Left renal cortex interstitium (tissue), 4 donors: ENCODE measurements at places on chromosomes 11 and 22. TPM values are rescaled to one million over a fixed set of nuclear protein-coding genes. Genes with fewer than 3 reads are reported as not detected.

DNA sequence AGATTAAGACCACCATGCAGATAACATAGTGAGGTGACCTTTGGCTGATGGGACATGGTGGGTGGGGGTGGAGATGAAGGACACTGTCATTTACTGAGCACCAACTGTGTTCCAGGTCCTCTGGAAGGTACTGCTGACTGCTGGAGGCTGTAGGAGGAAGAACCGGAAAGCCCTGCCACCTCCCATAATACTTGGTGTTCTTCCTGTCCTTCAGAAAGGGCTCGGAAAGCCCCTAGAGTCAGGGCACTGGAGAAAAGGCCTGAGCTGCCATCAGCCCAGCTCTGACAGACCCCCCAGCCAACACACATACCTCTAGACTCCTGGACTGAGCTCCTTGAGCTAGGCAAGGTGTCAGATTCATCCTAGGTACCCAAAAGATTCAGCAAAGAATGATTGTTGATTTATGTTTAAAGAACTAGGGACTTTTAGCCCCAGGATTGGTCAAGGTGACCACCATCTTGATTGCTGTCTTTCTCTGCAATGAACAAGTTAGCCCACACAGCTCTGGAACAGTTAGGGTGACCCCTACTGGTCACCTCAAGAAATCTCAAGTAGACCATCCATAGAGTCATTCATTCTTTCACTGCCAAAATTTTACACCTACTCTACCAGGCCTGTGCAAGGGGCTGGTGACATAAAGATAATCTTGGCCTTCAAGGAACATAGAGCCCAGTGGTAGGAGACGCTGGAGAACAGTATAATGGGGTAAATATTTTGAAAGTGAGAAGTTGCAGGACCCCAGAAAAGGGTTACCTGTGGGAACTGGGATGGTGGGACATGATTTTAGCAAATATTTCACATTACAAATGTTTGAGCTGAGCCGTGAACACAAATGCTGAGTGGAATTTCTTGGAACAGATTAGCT is 39.4 kb downstream of the IRAG1 start:
- no peak for DNase-seq

DNA sequence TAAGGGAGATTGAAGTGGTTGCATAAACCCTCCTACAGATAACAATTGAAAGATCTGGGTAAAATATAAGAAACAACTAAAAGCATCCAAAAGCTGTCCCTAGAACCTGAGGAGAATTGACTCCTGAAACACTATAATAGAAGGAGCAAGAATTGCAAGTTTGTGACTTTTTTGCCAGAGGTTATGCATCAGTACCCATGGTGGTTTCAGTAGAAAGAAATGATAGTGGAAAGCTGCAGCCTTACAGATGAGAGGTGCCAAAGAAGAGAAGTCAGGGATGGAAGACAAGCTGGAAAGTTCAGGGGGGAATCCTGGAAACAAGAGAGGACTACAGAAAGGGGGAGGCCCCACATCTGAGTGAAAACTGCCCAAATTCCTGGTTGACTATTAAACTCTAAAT is 80.7 kb downstream of the PACS1 start:
- no peak for DNase-seq

DNA sequence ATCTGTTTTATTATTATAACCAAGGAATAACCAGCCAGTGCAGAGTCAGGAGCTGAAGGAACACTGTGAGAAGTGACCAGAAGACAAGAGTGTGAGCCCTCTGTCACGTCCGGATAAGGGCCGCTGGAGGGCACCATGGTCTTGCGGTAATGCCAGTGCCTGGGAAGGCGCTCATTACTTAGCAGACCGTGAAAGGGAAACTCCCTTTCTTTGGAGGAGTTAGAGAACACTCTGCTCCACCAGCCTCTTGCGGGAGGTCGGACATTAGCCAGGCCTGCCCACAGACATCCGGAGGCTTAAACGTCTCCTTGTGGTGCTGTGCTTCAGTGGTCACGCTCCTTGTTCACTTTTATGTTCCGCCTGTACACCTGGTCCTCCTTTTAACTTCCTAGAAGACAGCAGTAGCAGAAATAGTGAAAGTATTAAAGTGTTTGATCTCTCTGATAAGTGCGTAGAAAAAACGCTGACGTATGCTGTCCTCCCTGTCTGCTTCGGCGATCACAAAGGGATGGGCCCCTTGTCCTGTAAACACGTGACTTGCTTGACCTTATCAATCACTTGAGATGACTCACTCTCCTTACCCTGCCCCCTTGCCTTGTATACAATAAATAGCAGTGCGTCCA is 120.6 kb upstream of the LMO1 start:
- DNase-seq: no peak

DNA sequence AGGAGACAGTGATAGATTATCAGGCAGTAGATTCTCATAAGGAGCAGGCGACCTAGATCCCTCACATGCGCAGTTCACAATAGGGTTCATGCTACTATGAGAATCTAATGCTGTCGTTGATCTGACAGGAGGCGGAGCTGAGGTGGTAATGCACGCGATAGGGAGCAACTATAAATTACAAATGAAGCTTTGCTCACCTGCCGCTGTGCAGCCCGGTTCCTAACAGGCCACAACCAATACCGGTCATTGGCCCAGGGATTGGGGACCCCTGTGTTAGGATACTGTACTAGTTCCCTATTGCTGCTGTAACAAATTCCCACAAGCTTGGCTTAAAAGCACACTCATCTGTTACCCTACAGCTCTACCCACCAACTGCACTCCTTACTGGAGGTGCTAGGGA is 10.7 kb downstream of the B3GNT6 start:
- no peak for DNase-seq

DNA sequence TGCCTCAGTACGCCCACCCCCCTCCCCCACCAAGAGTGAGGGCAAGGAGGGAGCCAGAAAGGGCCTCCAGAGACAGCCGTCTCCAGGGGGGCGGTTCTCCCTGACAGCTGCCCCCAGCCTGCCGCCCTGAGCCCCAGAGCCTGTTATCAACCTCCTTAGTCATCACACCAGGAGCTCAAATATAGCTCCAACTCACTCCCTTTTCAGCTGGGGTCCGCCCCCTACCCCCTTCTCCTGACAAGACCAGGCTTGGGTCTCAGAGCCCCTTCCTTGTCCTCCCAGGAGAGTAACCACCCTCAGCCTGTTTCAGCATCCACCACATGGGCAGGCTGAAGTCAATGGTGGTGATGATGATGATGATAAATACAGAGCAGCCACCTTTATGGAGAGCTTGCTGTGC is 2.5 kb upstream of the INPP5J start:
- no peak for DNase-seq

- no peak for DNase-seq
Observed at GRCh38 chr11:131816051-131816450, 445.6 kb downstream of the NTM start.

GRCh38 chr11:111231836-111232235 is 13.7 kb upstream of the POU2AF2 start:
- no peak for DNase-seq

DNA sequence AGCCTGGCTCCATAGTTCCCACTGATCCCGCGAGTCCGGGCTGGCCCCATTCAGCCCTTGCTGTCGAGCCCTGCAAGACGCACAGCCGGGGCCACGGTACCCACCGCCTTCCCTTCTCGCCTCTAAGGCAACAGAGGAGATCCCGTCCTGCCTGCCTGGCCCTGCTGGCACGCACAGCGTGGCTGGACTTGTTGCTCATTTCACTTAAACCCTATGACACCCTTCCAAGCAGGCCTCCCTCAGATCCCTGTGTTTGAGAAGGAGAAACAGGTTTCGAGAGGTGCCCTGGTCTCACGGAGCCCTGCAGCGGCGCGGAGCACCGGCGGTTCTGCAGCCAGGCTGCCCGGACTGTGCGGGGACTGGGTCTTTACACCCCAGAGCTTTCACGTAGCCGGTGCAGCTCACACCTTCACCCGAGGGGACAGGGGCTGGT is 1048.4 kb downstream of the BRD1 start:
- DNase-seq: no peak

GRCh38 chr11:68053981-68054812 is 15.4 kb downstream of the TCIRG1 start:
- no peak for DNase-seq

DNA sequence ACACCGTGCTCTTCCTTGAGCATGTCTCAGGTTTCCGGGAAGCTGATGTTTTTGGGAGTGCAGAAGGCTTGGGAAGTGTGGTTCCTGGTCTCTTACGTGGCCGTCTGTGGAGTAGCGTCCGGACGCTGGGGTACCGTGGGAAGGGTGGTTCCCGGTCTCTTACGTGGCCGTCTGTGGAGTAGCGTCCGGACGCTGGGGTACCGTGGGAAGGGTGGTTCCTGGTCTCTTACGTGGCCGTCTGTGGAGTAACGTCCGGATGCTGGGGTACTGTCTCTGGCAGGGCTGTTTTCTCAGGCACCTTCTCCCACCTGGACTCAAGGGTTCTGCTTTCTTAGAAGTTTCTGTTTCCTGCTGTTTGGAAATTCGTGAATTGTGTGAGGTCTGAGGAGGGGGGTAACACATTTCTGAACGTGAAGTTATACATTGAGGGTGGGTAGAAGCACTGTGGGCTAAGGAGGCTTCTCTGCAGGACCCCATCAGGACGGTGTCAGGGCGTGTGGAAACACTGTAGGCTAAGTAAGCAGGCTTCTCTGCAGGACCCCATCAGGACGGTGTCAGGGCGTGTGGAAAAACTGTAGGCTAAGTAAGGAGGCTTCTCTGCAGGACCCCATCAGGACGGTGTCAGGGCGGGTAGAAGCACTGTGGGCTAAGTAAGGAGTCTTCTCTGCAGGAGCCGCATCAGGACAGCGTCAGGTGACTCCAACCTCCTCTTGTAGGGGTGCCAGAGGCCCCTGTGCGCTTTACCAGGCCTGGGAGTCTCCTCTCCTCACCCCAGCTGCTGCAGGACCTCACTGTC is 5.3 kb upstream of the IFITM3 start:
- DNase-seq: no peak

- DNase-seq: no peak
Observed at GRCh38 chr11:67045314-67045713, 11.3 kb upstream of the RHOD start.

DNA sequence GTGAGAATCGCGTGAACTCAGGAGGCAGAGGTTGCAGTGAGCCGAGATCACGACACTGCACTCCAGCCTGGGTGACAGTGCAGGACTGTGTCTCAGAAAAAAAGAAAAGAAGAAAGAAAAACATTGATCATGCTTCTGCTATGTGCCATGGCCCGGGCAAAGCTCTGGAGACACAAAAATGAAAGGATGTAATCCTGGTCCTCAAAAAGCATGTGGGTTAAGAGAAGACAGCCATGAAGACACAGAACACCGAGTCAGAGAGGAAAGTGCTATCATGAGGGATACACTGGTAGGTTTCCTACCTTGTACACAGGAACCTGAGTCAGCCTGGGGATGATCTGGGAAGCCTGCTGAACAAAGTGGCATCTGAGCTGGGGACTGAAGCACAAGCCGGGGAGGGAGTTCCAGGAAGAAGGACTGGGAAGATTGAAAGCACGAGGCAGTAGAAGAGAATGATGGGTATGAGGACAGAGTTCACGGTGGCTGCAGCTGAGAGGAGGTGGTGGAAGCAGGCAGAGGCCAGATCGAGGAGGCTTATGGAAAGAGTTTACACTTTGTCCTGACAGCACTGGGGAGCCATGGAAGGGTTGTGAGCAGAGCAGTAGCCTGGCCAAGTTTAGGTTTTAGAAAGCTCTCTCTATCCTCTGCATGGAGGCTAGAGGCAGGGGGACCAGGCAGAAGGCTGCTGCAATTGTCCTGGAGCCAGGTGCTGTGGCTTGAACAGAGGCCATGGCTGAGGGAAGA is 9.9 kb upstream of the MAFF start:
- no peak for DNase-seq

DNA sequence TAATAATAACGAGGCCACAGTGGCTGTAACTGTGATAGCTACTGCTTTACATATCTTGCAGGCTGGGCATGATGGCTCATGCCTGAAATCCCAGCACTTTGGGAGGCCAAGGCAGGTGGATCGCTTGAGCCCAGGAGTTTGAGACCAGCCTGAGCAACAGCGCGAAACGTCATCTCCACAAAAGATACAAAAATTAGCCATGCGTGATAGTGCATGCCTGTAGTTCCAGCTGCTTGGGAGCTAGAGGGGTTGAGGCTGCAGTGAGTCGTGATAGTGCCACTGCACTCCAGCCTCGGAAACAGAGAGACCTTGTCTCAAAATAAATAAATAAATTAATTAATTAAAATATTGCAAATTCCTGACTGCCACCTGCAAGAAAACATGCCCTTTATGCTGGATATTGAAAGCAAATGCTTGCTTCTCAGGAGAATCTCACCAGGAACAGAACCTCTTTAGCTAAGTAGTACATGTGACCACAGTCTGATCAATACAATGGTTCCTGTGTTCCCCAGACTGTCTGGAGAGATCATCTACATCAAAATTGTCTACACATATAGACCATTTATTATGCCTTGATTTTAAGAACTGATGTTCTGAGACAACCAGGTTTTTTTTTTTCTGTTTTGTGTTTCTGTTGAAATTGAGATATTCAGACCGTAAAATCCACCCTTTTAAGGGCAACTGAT is 6.3 kb downstream of the ZBTB3 start:
- no peak for DNase-seq

GRAP2 gene
- 1.2 TPM for polyA plus RNA-seq

OR5P2 gene
- not detected for polyA plus RNA-seq

MS4A6A gene
- 15.9 TPM for polyA plus RNA-seq

ZFTA gene
- 43.3 TPM for polyA plus RNA-seq

MYOD1 gene
- not detected for polyA plus RNA-seq

CNIH2 gene
- 4.2 TPM for polyA plus RNA-seq

SYT7 gene
- polyA plus RNA-seq: 7.1 TPM

P2RX3 gene
- 0.46 TPM for polyA plus RNA-seq

YPEL1 gene
- 13.6 TPM for polyA plus RNA-seq

IGLL5 gene
- polyA plus RNA-seq: not detected

MN1 gene
- polyA plus RNA-seq: 9.1 TPM

MRGPRF gene
- polyA plus RNA-seq: 23.2 TPM

RRAS2 gene
- polyA plus RNA-seq: 56.0 TPM

APOL5 gene
- 0.10 TPM for polyA plus RNA-seq

FOXRED1 gene
- polyA plus RNA-seq: 31.4 TPM
